ENCODE measurements at places on chromosomes 16 and 17.
A peak's percentile ranks its signal among the peaks of the same experiment; 100 is the strongest.

GRCh38 chr17:80817861-80818260 lies 173.8 kb upstream of the CHMP6 start:
- peak overlapping the region; percentile 14 for H3K27ac ChIP-seq
- peaks cover 50% of the 10 kb centered on the region for H3K4me1 ChIP-seq
- peaks cover 69% of the 10 kb centered on the region for H3K36me3 ChIP-seq
- H3K4me3 ChIP-seq, result no peak overlapping the region
- DNase-seq, result no peak

DNA sequence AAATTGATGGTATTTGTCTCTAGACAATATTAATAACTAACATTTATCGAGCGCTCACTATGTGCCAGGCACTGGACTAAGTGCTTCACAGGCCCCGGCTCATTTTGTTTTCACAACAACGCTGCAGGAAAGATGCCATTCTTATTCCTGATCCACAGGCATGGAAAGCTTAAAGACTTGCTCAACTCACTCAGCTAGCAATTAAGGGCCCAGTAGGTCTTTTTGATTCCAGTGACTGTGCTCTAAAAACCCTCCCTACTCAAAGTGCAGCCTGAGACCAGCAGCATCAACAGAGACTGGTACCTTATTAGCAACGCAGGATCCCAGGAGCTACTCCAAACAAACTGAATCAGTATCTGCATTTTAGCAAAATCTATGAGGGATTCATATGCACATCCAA lies 35.3 kb downstream of the CUEDC1 start:
- H3K36me3 ChIP-seq, result no peaks in the 10 kb centered on the region
- peaks cover 2% of the 10 kb centered on the region for H3K4me1 ChIP-seq
- peaks cover 11% of the 10 kb centered on the region for H3K27me3 ChIP-seq
- no peak overlapping the region for H3K4me3 ChIP-seq
- no peak for DNase-seq

DNA sequence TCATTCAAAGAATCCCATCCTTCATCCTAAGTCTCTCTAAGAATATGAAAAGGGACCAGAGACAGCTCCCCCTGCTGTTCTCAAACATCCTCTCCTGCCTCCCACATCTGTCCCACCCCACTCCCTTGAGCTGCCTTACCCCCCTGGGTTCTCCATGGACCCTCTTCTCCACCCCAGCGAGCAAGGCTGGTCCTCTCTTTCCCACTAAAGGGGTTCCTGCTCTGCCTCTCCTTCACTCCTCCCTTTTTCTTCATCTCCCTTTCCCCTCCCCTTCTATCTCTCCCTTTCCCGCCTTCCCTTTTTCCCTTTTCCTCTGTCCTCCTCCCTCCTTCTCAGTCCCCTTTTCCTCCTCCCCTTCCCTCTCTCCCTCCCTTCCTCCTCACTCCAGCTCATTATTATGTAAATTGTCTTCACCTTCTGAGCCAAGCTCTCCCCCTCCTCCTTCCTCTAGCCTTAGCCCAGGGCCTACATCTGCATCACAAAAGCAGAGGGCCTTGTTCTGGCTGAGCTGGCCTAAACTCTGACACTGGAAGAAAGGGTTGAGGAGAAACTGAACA lies 90.0 kb downstream of the GNAO1 start:
- no peak overlapping the region for H3K27ac ChIP-seq
- no peak for DNase-seq
- H3K36me3 ChIP-seq, result no peaks in the 10 kb centered on the region
- H3K4me3 ChIP-seq, result no peak overlapping the region

- H3K4me3 ChIP-seq, result peak overlapping the region; percentile 94
- no peaks in the 10 kb centered on the region for H3K27me3 ChIP-seq
- peaks cover 25% of the 10 kb centered on the region for H3K4me1 ChIP-seq
- DNase-seq, result no peak
- H3K27ac ChIP-seq, result peak overlapping the region; percentile 29
Measured at GRCh38 chr16:1613211-1613622, 1.1 kb downstream of the CRAMP1 start.

GRCh38 chr17:1087381-1088241 lies 90.7 kb downstream of the TIMM22 start:
- H3K4me1 ChIP-seq, result no peaks in the 10 kb centered on the region
- H3K27me3 ChIP-seq, result no peaks in the 10 kb centered on the region
- no peak overlapping the region for H3K4me3 ChIP-seq
- H3K27ac ChIP-seq, result no peak overlapping the region
- no peak for DNase-seq
- peaks cover 26% of the 10 kb centered on the region for H3K36me3 ChIP-seq

- no peaks in the 10 kb centered on the region for H3K27me3 ChIP-seq
- no peaks in the 10 kb centered on the region for H3K36me3 ChIP-seq
- no peak overlapping the region for H3K4me3 ChIP-seq
- H3K27ac ChIP-seq, result no peak overlapping the region
Measured at GRCh38 chr16:54245788-54246453, 40.7 kb downstream of the IRX3 start.

DNA sequence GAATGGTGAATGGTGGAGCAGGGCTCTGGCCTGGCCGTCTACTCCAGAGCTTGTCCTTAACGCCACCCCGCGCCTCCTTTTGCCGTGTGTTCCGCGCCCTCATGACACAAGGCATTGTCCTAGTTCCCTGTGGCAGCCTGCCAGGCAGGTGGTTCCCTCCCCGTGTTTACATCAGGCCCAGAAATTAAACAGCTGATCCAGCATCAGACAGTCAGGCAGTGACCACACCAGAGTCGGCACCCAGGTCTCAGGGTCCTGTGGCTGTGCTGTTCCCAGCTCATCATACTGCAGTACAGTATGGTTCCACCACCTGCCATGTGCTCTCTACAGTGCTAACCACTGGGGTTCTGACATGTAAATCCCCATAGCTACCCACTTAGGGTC lies 119.7 kb downstream of the RAB11FIP4 start:
- no peak for DNase-seq
- H3K4me1 ChIP-seq, result peaks cover 51% of the 10 kb centered on the region
- no peaks in the 10 kb centered on the region for H3K27me3 ChIP-seq
- peaks cover 5% of the 10 kb centered on the region for H3K36me3 ChIP-seq

GRCh38 chr17:5883775-5884665 lies 186.2 kb upstream of the WSCD1 start:
- no peaks in the 10 kb centered on the region for H3K4me1 ChIP-seq
- no peak overlapping the region for H3K4me3 ChIP-seq
- H3K36me3 ChIP-seq, result no peaks in the 10 kb centered on the region
- peaks cover 14% of the 10 kb centered on the region for H3K27me3 ChIP-seq

DNA sequence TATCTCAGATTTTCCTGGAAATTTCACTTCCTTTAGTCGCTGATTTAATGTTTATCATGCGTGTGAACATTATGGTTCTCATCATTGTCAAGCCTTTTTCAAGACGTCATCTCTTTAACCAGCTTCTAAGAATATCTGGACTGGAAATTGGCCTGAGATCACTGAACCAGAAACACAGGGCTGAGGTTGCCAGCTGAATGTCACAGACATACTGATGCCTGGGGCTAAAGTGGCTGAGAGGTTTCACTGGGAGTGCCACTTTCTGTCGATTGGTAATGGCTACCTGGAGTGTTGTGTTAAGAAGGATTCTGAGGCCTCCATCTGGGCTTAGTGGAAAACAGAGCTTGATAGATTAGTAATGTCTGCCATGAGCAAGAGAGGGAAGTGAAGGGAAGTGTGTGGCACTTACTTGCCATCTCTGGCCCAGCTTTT lies 54.2 kb downstream of the CRISPLD2 start:
- no peaks in the 10 kb centered on the region for H3K36me3 ChIP-seq
- no peaks in the 10 kb centered on the region for H3K4me1 ChIP-seq
- H3K27me3 ChIP-seq, result no peaks in the 10 kb centered on the region
- H3K27ac ChIP-seq, result no peak overlapping the region
- H3K4me3 ChIP-seq, result no peak overlapping the region

DNA sequence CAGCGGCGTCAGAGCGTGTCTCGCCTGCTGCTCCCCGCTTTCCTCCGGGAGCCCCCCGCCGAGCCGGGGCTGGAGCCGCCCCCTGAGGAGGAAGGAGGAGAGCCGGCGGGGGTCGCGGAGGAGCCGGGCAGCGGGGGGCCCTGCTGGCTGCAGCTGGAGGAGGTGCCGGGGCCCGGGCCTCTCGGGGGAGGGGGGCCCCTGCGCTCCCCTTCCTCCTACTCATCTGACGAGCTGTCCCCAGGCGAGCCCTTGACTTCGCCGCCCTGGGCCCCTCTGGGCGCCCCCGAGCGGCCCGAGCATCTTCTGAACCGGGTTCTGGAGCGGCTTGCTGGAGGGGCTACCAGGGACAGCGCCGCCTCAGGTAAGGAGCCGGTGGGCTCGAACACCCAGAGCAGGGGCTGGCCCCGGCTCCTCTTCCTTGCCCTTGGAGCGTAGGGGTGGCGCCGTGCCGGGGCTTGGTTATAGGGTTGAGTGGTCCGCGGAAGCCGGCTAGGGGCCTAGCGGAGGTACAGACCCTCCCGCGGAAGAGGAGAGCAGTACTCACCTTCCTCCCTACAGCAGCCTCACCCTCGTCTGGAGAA lies 841 bp downstream of the RAPGEFL1 start:
- no peaks in the 10 kb centered on the region for H3K27me3 ChIP-seq
- peaks cover 9% of the 10 kb centered on the region for H3K4me1 ChIP-seq
- H3K4me3 ChIP-seq, result no peak overlapping the region
- H3K36me3 ChIP-seq, result peaks cover 31% of the 10 kb centered on the region

DNA sequence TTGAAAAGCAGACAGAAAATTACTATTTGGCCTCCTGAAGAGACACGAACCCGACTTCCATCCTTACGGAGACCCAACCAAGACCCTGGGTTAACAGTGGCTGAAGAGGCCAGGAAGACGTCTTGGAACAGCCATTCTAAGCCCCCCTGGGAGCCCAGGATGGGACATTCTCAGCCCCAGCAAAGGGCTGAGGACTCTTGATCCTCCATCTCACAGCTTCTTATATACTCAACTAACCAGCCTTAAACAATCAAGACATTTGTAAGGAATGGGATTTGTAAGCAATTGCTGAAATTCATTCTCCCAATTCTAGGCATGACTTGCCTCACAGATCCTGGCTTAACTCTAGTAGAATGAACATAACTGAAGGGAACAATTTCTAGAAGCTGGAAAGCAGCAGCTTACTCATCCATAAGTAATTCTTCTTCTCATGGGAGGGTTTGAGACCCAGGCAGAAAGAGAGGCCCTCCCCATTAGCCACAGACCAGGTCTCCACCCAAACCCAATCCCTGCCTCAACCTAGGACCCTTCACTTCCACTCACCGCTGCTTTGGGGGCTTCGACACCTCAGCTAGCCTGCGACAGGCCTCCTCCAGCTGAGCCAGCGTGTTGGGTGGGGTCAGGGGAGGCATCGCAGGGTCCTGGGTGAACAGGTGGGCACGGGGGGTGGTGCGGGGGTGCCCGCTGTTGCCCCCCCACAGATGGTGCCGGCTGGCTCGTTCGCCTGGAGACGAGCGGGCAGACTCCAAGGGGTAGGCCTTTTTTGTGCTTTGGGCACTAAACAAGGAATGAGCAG lies 25.5 kb downstream of the AXIN2 start:
- no peak for DNase-seq
- H3K36me3 ChIP-seq, result peaks cover 51% of the 10 kb centered on the region

DNA sequence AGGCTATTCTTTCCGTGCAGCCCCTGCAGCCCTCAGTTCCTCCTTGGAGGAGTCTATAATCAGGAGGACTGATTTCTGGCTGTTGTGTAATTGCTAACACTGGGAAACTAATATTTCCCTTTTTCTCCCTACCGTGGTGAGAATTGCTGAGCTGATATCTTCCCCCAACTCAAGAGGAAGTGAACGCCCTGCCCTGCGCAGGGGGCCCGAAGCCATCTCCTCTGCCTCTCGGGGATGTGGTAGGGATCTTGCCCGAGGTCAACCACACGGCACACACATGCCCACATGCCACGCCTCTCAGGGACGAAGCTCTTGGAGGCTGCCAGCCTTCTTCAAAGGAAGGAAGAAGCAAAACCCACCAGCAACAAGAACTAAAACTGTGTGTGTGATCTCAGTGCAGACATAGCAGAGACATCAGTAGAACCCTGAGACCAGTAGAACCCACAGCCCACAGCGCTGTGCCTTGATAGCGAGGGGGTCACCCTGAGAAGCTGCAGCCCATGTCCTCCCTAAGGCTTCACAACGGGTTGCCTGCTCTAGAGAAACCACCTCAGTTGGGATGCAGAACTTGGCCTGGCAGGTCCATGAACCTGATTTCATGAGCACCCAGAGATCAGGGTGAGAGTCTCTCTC lies 8.9 kb upstream of the ULK2 start:
- no peaks in the 10 kb centered on the region for H3K36me3 ChIP-seq
- H3K27ac ChIP-seq, result no peak overlapping the region
- peaks cover 7% of the 10 kb centered on the region for H3K27me3 ChIP-seq

- H3K27me3 ChIP-seq, result no peaks in the 10 kb centered on the region
- H3K4me1 ChIP-seq, result peaks cover 17% of the 10 kb centered on the region
- peaks cover 50% of the 10 kb centered on the region for H3K36me3 ChIP-seq
- peak overlapping the region; percentile 97 for H3K4me3 ChIP-seq
Measured at GRCh38 chr16:23640615-23640930, 537 bp downstream of the PALB2 start.

DNA sequence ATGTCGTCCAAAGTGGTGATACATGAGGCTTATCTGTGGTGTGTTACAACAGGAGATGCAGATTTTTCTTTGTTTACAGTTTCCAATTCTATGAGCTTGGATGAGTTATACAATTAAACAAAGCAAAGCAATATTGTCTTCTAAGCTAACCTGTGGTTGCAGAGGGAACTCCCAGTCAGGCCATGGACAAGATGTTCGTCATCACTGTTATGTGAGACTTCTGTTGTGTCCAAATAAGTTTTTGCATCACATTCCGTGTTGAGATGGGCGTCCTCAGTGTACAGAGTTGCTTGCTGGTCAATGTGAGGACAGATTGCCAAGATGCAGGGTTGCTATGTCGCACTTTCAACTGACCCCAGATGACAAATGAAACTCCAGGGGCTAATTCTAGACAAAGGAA lies 189.3 kb downstream of the IRF8 start:
- no peaks in the 10 kb centered on the region for H3K36me3 ChIP-seq
- H3K4me3 ChIP-seq, result no peak overlapping the region
- peaks cover 4% of the 10 kb centered on the region for H3K4me1 ChIP-seq
- H3K27ac ChIP-seq, result no peak overlapping the region
- H3K27me3 ChIP-seq, result no peaks in the 10 kb centered on the region
- no peak for DNase-seq

GRCh38 chr17:40551879-40552768 lies 13.1 kb downstream of the CCR7 start:
- no peak overlapping the region for H3K4me3 ChIP-seq
- peaks cover 80% of the 10 kb centered on the region for H3K4me1 ChIP-seq
- peaks cover 70% of the 10 kb centered on the region for H3K36me3 ChIP-seq

DNA sequence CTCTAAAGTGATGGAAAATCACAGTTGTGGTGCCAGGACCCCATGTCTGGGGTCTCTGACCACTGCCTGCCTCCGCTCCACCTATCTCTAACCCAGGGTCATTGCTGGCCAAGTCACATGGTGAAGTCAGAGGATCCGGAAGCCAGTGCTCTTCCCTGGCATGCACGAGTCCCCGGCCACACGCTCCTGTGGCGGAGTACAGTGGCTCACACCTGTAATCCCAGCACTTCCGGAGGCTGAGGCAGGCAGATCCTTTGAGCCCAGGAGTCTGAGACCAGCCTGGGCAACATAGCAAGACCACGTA lies 21.5 kb upstream of the RBFOX3 start:
- no peaks in the 10 kb centered on the region for H3K4me1 ChIP-seq
- DNase-seq, result no peak
- peaks cover 7% of the 10 kb centered on the region for H3K27me3 ChIP-seq
- no peaks in the 10 kb centered on the region for H3K36me3 ChIP-seq

GRCh38 chr17:37816950-37817349 lies 72.1 kb upstream of the HNF1B start:
- peaks cover 30% of the 10 kb centered on the region for H3K27me3 ChIP-seq
- no peak overlapping the region for H3K27ac ChIP-seq
- H3K36me3 ChIP-seq, result no peaks in the 10 kb centered on the region
- H3K4me3 ChIP-seq, result no peak overlapping the region

- no peaks in the 10 kb centered on the region for H3K27me3 ChIP-seq
- H3K27ac ChIP-seq, result no peak overlapping the region
- peaks cover 30% of the 10 kb centered on the region for H3K4me1 ChIP-seq
- DNase-seq, result no peak
Measured at GRCh38 chr17:72730077-72730476, 362.4 kb downstream of the SLC39A11 start.

All from activated T-helper 2 cell treated with anti-CD3 and anti-CD28 coated beads, Interferon-gamma antibody, Interleukin-2, Interleukin-4, amounts not matched to agents 10 μg/mL and 5 μg/mL and 100 μg/mL, durations not matched to agents 14 hours and 24 hours and 36 hours (primary cell).